A673 (cell line): ENCODE measurements at places on chromosomes 6 and 20. TPM values are rescaled to one million over a fixed set of nuclear protein-coding genes. Genes with fewer than 3 reads are reported as not detected.
A peak's percentile ranks its signal among the peaks of the same experiment; 100 is the strongest.

- H3K36me3 ChIP-seq = no peaks in the 10 kb centered on the region
- H3K4me3 ChIP-seq = no peak overlapping the region
Measured at GRCh38 chr20:54343099-54343498, 132.3 kb upstream of the DOK5 start.

DNA sequence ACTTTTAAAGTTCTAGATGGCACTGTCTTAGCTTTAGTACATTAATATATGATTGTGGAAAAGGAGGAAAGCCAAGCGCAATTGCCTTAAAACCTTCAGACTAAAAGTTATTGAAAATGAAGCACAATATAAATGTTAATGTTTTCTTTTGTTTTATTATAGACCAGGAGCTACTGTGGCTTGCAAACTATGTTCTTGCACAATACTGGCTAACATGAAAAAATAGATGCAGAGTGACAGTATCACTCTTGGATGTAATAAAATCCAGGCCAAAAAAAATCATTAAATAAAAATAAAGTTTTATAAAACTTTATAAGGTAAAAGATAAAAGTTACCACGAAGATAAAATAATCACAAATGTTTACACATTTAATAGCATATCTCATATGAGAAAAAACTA, 18.3 kb upstream of the PLN start:
- no peaks in the 10 kb centered on the region for H3K36me3 ChIP-seq
- no peaks in the 10 kb centered on the region for H3K4me1 ChIP-seq
- H3K27ac ChIP-seq = no peak overlapping the region
- DNase-seq = no peak
- H3K4me3 ChIP-seq = no peak overlapping the region
- no peaks in the 10 kb centered on the region for H3K27me3 ChIP-seq

TENT5A gene
- total RNA-seq = 36.9 and 37.1 TPM in 2 replicates

DNA sequence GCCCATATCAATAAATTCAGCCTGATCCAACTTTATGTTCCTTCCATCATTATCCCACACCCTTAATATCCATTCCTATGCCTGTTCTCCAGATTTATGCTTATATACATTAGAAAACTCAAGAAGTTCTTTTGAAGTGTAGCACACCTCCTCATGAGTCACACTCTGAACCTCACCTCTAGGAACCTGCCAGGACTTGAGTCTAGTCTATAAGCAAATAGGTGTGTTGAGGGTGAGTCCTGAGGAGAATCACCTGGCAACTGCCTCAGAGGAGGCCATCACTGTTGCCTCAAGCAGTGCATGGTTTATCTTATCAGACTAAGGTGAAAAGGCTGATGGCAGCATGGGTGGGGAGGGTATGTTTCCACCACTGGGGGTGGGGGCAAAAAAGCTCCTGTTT, 496.7 kb downstream of the C6orf118 start:
- no peaks in the 10 kb centered on the region for H3K36me3 ChIP-seq
- DNase-seq = no peak
- H3K4me3 ChIP-seq = no peak overlapping the region
- no peaks in the 10 kb centered on the region for H3K27me3 ChIP-seq

GRCh38 chr20:50592282-50593004, 82.3 kb downstream of the PTPN1 start:
- no peaks in the 10 kb centered on the region for H3K4me1 ChIP-seq
- H3K27ac ChIP-seq = no peak overlapping the region
- DNase-seq = no peak
- no peaks in the 10 kb centered on the region for H3K27me3 ChIP-seq
- H3K36me3 ChIP-seq = no peaks in the 10 kb centered on the region

DNA sequence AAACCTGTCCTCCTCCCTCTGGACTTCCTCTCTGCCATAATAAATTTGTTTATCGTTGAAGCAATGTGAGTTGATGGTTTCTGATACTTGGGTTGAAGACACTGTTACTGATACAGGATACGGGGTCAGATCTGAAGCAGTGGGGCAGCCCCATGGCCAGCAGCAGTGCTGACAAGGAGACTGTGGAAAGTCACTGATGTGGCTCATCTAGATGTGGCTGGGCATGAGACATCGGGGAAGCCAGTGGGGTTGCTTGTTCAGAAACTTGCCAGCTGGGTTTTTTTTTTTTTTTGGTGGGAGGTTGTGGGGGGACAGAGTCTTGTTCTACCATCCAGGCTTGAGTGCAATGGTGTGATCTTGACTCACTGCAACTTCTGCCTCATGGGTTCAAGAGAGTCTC, 2.6 kb upstream of the BPI start:
- no peaks in the 10 kb centered on the region for H3K4me1 ChIP-seq
- H3K36me3 ChIP-seq = no peaks in the 10 kb centered on the region
- no peak for DNase-seq
- peaks cover 38% of the 10 kb centered on the region for H3K27me3 ChIP-seq

DNA sequence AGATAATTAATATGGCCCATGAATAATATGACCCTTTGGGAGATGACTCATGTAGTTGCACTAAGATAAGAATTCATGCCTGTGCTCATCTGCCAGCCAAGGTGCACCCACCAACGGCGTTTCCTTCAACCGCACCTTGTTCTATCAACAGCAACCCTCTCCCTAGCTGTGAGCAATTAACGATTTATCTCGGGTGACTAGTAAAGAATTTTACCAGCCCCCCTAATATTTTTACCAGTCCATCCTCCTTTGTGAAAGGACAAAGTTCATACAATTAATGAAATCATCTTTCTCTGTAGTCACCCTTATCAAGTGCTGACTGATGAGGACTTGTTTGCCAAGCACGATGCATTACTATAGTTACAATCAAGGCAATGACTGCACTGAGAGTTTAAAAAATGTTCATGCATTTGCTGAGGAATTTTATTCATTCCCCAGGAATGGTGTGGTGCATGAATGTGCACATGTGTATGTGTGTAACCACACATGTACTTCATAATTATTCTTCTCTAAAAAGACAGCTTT, 118.7 kb downstream of the SMOC2 start:
- no peak overlapping the region for H3K4me3 ChIP-seq
- no peaks in the 10 kb centered on the region for H3K27me3 ChIP-seq
- no peaks in the 10 kb centered on the region for H3K4me1 ChIP-seq
- no peaks in the 10 kb centered on the region for H3K36me3 ChIP-seq
- H3K27ac ChIP-seq = no peak overlapping the region
- no peak for DNase-seq

AGPAT4 gene
- 10.1 and 12.4 TPM in 2 replicates for total RNA-seq

- no peaks in the 10 kb centered on the region for H3K4me1 ChIP-seq
- peak overlapping the region; percentile 41 for H3K4me3 ChIP-seq
Measured at GRCh38 chr6:165659945-165660856, 2.8 kb downstream of the PDE10A start.

C6orf15 gene
- not detected in 2 replicates for total RNA-seq

- DNase-seq = peak; percentile 20
- no peaks in the 10 kb centered on the region for H3K36me3 ChIP-seq
- H3K4me3 ChIP-seq = peak overlapping the region; percentile 54
- H3K27ac ChIP-seq = no peak overlapping the region
- H3K27me3 ChIP-seq = peaks cover 82% of the 10 kb centered on the region
Measured at GRCh38 chr6:90294989-90295853, 1.4 kb downstream of the BACH2 start.

DNA sequence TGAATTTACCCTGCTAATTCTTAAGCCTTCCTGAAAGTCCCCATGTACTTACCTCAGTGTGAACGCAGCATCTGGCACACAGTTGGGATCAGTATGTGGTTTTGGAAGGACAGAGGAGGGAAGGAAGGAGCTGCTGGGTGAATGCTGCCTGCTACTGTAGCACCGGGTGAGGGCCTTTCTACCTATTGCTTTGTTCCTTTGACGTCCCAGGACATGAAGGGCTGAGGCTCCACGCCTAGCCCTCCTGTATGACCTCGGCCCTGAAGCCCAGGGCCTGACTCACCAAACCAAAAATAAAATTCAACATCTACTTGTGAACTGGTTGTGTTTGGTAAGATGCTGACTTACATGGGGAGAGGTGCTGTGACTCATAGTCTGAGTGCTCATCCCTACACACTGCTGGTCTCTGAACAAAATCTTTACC, 51.1 kb downstream of the ARID1B start:
- H3K4me1 ChIP-seq = peaks cover 36% of the 10 kb centered on the region
- H3K36me3 ChIP-seq = peaks cover 6% of the 10 kb centered on the region
- no peak overlapping the region for H3K27ac ChIP-seq
- H3K27me3 ChIP-seq = no peaks in the 10 kb centered on the region
- H3K4me3 ChIP-seq = no peak overlapping the region
- DNase-seq = no peak

DNA sequence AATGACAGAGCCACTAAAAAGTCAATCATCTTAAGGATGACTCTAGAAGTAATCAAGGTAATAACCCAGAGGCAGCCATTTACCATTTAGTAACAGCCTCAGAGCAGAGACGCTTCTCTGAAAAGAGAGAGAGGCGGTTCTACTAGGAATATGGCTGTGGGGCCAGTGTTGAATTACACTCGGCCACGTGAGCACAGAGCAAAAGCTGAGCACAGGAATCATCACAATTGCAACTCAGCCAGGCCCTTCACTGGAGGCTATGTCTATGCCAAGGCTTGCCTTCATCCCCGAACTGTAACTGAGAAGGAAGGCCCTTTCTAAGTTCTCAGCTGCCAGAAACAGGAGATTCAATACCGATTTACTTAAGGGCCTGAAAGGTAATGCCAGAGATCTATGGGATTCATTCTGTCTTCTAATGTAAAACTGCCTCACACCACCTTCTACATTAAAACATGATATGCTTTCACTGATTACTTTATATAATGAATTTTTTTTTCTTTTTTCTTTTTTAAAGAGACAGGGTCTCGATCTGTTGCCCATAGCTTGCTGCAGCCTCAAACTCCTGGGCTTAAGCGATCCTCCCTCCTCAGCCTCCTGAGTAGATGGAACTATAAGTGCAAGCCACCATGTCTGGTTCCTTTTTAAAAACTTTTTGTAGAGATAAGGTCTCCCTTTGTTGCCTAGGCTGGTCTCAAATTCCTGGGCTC, 67.6 kb downstream of the NUDT3 start:
- no peaks in the 10 kb centered on the region for H3K27me3 ChIP-seq
- no peaks in the 10 kb centered on the region for H3K36me3 ChIP-seq
- no peak for DNase-seq
- no peaks in the 10 kb centered on the region for H3K4me1 ChIP-seq
- no peak overlapping the region for H3K27ac ChIP-seq
- no peak overlapping the region for H3K4me3 ChIP-seq

SLC26A8 gene
- total RNA-seq = not detected in 2 replicates

MUCL3 gene
- total RNA-seq = not detected in 2 replicates

GRCh38 chr6:160926281-160927276, 65.0 kb upstream of the MAP3K4 start:
- H3K27ac ChIP-seq = no peak overlapping the region
- DNase-seq = no peak
- H3K4me1 ChIP-seq = no peaks in the 10 kb centered on the region
- peaks cover 6% of the 10 kb centered on the region for H3K27me3 ChIP-seq
- no peak overlapping the region for H3K4me3 ChIP-seq
- H3K36me3 ChIP-seq = no peaks in the 10 kb centered on the region

CRISP3 gene
- not detected in 2 replicates for total RNA-seq

GRCh38 chr6:41560431-41561192, 14.4 kb downstream of the FOXP4 start:
- peak overlapping the region; percentile 72 for H3K27ac ChIP-seq
- H3K36me3 ChIP-seq = peaks cover 3% of the 10 kb centered on the region
- peak; percentile 42 for DNase-seq
- peaks cover 46% of the 10 kb centered on the region for H3K4me1 ChIP-seq
- H3K27me3 ChIP-seq = no peaks in the 10 kb centered on the region
- H3K4me3 ChIP-seq = peak overlapping the region; percentile 39

GATA5 gene
- total RNA-seq = not detected in 2 replicates

- no peaks in the 10 kb centered on the region for H3K4me1 ChIP-seq
- H3K27me3 ChIP-seq = peaks cover 60% of the 10 kb centered on the region
- H3K4me3 ChIP-seq = peak overlapping the region; percentile 34
- no peaks in the 10 kb centered on the region for H3K36me3 ChIP-seq
- H3K27ac ChIP-seq = no peak overlapping the region
Measured at GRCh38 chr6:159169557-159170332, 545 bp downstream of the FNDC1 start.
